ENCODE measurements at places on chromosomes 1 and 21.
A peak's percentile ranks its signal among the peaks of the same experiment; 100 is the strongest.

DNA sequence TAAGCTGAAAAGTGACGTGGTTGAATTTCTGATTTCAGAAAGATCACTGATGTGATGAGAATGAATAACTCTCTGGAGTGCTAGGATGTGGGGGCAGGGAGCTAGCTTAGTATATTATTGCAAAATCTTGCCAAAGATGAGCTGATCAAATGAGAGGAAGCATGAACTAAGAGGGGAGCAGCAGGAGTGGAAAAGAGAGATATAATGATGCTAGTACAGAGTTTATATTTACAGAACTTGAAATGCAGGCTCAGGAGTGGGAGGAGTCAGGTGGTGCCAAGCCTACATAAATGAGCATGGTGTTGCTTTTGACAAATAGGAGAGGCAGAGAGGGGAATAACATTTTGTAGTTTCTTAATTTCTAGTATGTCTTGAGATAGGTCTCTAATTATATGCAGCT lies 38.1 kb upstream of the NBL1 start:
- no peak for DNase-seq

- DNase-seq = no peak
Measured at GRCh38 chr1:40633523-40633922, 32.0 kb downstream of the RIMS3 start.

- DNase-seq = peak; percentile 38
Measured at GRCh38 chr21:17784604-17785402, 34.4 kb downstream of the C21orf91 start.

GRCh38 chr1:220527908-220528678 lies at the start of gene MARK1:
Gene MARK1, plus strand, starts transcription at chr1:220528136. Its CDS starts 687 bp downstream, at chr1:220528823.
- peak; percentile 30 for DNase-seq

- DNase-seq = no peak
Measured at GRCh38 chr1:100955322-100955721, 59.4 kb downstream of the SLC30A7 start.

DNA sequence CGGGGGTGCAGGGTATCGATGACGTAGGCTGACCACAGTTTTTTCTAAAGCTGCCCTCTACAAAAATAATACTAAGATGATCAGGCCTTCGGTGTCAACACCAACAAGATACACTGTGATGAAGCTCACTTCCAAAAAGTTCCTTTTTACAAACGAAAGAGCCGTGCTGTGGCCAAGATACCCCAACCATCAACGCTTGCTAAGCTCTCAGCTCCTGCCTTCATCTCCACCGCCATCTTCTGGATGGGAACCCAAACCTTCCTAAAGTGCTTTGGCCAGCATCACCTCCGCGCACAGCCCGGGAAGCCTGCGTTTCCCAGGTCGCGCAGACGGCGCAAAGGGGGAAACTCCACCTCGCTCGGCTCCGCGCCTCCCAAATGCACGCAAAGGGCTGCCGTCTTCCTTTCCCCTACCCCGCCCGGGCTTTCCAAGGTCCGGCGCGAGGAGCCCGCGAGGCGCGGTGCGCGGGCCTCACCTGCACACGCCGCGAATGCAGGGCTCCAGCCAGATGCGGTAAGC lies 541 bp downstream of the USP48 start:
- DNase-seq = peak; percentile 77

GRCh38 chr1:183732236-183732880 lies 72.6 kb upstream of the RGL1 start:
- DNase-seq = no peak

DNA sequence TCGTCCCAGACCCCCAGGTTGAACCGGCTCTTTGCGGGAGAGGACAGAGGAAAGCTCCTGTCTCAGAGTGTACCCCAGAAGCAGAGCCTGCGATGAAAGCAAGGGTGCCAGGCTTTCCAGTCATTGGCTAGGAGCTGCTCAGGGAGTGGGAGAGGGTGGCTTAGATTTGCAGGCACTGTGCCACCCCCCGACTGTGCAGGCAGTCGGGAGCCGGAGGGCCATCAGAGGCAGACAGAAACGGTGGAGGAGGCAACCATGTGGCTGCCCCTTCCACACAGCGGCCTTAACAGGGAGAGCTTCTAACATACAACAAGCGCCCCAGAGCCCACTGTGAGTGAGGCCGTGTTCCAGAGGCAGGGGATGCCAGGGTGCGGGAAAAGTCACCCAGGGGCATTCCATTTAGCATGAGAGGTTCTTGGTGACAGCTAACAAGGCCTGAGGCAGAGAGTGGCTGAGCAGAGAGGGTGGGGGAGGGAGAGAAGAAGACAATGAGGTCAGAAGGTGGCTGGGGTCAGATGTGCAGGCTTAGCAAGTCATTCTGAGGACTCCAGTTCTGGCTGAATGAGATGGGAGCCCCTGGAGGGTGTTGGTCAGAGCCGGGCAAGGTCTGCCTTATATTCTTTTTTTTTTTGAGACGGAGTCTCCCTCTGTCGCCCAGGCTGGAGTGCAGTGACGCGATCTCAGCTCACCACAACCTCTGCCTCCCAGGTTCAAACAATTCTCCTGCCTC lies 9.5 kb upstream of the C1orf167 start:
- no peak for DNase-seq
